Activated CD4-positive, alpha-beta T cell treated with anti-CD3 and anti-CD28 coated beads, Interleukin-2, amount 10 ng/mL, durations not matched to agents 7 days and 5 days (primary cell): ENCODE measurements at places on chromosomes 3 and 15.

DNA sequence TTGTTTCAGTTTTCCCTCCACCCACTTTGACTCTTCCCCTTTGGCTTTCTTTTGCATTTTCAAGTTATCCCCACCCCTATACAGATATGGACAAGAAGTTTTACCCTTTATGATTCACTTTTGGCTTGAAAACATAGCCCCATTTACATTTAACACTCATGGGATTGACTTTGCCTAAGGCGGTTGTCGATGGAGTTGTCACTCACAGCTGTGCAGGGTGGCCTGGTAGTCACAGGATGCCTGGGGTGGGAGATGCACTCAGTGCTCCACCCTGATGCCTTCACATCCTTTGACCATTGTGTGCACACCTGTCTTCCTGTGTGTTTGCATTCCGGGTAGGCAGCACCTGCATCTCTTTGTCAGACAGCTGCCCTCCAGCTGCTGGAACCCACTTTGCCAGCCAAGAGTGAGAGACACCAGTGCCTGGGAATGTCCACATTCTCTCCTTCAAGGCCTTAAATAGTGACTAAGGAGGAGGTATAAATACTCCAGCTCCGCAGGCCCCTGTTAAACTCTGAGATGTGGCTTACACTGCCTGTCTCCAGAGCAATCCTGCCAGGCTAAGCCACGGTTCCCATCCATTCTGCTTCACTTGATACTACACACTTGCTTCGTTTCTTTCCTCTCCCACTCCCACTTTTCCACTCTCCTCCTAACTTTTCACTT lies 191.5 kb upstream of the SLC24A5 start:
- no peak for DNase-seq

DNA sequence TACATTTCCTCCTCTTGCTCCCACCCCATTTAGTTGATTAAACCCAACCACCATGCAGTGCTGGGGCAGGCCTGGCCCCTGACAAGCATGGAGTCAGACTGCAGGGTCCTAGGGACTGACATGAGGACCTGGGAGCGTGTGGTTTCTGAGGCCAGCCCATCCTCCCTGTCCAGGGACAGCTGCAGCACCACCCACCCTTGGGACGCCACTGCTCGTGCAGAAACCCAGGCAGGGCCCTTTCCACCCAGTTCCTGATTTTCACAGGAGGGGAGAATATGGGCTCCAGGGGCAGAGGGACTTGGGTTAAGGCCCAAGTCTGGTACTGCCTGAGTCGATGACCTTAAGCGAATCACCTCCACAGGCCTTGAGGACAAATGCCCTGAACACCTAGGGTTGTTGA lies 23.7 kb downstream of the PLXND1 start:
- no peak for DNase-seq

GRCh38 chr3:63896332-63897030 lies 15.7 kb downstream of the SCAANT1 start:
- DNase-seq: no peak

GRCh38 chr3:119259821-119260220 lies 19.1 kb upstream of the B4GALT4 start:
- DNase-seq: no peak

- DNase-seq: no peak
Observed at GRCh38 chr15:69675731-69676130, 223.1 kb downstream of the RPLP1 start.

DNA sequence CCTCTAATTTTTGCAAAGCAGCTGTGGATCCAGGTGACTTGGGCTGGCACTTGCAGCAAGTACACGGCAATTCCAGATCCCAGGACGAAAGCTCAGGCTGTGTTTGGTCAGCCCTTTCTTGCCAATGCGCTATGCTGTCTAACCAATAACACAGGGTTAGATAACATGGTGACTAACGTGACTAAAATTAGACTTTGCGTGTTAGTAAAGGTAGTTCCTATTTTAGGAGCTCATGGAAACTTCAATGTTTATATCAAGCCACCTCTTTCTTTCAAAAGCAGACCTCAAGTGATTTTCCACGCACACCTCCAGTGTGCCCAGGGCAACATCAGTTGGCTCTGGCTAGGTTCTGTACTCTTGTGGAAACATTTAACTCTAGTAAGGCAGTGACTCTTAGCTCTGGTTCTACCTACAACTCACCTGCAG lies 32.5 kb downstream of the CDCP1 start:
- DNase-seq: no peak

DNA sequence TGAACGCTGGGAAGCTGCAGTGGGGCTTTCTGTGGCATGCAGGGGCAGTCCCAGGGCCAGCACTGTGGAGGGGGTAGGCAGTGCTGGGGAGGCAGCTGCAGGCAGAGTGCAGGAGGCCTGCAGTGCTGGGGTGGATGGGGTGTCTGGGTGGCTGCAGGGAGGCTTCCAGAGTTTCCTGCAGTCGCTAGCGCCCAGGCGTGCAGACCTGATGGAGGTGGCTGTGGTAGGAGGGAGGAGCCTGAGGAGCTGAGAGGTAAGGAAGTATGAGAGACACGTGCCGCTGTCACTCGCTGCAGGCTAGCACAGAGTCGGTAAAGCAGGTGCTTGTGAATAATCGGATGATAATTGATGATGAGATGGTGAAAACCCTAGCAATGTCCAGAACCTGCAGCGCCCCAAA lies 16.3 kb downstream of the SYNM start:
- no peak for DNase-seq

DNA sequence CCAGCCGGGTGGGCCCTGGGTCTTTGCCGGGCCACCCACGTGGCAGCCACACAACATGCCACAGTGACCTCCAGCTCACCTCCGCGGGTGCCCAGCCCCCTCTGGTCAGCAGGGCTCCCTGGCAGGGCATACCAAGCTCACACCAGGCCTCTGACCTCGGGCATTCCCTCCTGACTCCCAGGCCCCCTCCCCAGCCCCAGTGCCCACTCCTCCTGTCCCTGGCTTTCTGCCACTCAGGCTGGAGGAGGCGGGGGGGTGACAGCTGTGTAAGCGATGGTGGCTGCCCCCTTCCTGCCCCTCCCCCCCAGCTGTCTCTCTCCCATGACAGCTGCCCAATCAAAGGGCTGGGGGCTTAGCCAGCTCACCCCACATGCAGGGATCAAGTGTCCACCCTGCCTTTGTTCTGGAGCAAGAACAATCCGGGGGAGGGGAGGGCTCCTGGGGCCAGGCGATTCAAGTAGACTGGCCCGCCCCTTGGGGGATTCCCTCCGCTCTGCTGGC lies 3.3 kb downstream of the PCBP4 start:
- no peak for DNase-seq

DNA sequence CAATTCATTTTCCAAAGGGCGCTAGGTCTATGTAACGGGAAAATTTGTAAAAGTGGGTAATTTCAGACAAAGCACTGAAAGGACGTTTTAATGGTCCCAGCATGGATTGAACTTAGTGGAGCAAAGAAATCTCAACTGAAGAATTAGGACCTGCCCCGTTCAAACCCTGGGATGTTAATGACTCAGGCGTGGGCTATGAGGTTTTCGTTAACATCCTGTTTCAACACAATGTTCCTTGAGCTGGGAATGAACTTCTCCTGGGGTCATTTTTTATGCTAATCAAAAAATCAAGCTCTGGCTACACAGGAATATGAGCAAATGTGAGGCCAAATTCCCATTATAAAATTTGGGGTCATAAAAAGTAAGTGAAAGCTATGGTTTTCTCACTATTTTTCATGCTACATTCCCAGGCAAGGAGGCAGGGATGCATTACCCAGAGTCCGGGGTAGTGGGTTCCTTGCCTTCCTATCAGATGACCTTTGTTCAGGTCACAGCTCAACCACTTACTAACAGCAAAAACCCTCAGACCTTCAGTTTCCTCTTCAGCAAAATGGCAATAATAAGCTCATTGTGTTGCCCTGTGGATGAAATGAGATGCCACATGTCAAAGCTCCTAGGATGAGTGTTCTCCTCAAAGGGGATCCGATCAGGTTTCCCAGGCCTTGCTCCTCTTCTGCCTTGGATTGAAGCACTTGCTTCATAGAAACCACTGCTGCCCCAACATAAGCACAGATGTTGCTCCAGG lies 271.4 kb downstream of the ARRDC4 start:
- DNase-seq: no peak
